ENCODE measurements at places on chromosomes 2 and 18.

- DNase-seq: no peak
Measured at GRCh38 chr2:163713534-163714311, 22.1 kb downstream of the FIGN start.

GRCh38 chr18:60044290-60045006 is 144.7 kb downstream of the PMAIP1 start:
- DNase-seq: no peak

- no peak for DNase-seq
Measured at GRCh38 chr18:57635003-57635822, 13.6 kb upstream of the NARS1 start.

DNA sequence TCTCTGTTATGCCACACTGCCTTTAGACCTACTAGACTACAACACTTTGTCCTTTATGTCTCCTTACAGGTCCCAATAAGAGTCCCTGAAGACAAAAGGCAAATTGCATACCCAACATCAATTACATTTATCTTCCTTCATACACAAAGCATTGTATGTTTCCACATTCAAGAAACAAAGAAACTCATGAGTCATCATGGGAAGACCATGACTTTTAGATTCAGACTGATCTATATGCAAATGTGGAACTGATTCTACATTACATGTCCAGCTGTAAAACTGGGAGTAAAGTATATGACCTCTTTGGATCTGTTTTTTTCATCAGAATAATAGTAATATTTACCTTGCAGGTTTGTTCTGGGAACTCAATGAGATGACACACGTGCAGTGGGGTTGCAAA is 25.2 kb upstream of the HNMT start:
- DNase-seq: no peak

- no peak for DNase-seq
Measured at GRCh38 chr2:196961889-196962288, 35.4 kb upstream of the PGAP1 start.

DNA sequence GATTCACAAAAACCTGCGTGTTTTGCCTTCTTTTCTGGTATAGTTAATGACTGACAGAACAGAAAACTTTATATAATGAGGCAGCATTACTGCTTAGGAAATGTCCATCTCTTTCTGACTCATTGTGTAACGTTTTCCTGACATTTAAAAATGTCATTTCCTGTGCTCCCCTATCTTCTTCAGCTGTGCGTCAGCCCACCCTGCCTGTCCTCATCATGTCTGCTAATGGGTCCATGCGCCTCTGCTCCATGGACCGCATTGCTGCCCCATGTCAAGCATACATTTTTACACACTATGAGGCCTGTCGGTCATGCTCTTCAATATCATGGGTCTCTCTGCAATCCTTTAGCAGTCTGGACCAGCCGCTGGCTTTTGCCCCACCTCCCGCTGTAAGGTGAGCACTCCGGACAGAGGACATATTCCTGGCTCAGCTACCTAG is 234.3 kb downstream of the CDCA7 start:
- DNase-seq: no peak

GRCh38 chr2:39407516-39408296 is 29.4 kb downstream of the MAP4K3 start:
- no peak for DNase-seq

GRCh38 chr2:203808046-203808750 is 59.4 kb upstream of the CTLA4 start:
- no peak for DNase-seq

DNA sequence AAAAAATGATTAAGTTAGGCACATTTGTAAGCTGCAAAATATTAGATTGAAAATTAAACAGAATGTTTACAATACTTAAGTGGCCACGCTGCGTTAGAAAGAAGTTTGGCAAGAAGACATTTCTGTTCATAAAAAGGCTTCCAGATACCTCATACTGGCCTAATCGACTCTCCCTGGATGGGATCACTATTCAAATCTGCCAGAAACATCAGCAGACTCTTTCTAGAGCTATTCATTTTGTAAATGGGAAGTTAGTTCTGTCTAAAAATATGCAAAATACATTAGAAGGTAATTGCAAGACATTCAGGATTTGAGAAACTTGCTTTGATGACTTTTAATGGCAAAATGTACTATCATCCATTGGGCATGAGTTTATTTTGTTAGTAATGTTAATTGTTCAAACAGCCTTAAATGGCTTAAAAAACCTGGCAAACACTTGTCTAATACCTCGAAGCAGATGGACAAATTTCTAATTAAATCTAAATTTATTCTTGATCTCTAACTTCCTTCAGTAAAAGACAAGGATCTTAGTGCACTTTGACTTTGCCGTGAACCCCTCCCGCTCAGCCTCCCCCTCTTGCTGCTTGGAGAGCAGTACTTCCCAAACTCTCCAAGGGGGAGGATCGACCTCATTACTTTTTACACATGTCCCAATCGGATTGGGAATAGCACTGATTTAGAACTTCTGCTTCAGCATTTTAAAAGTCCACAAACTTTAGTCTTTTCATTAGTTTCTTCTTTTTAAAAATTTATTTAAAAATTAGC is 103.5 kb downstream of the SMIM21 start:
- DNase-seq: no peak

DNA sequence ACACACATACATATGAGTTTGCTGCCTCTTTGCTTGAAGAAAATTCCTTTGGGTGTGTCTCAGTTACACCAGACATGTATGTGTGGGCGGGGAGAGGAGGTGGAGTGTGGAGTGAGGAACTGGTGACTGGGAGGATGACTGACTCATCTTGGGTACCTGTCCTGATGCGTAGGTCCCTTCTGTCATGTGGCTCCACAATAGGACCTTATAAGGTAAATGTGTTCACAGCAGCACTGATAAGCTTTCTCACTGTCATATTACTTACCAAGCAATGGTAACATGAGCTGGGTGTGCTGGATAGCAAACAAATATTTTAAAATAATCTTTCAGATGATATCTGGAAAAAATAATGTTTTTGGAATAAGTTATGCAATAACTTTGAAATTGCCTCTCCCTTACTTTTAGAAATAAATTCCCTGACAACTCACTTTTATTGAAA is 45.1 kb downstream of the SLC9A2 start:
- DNase-seq: peak; percentile 45

DNA sequence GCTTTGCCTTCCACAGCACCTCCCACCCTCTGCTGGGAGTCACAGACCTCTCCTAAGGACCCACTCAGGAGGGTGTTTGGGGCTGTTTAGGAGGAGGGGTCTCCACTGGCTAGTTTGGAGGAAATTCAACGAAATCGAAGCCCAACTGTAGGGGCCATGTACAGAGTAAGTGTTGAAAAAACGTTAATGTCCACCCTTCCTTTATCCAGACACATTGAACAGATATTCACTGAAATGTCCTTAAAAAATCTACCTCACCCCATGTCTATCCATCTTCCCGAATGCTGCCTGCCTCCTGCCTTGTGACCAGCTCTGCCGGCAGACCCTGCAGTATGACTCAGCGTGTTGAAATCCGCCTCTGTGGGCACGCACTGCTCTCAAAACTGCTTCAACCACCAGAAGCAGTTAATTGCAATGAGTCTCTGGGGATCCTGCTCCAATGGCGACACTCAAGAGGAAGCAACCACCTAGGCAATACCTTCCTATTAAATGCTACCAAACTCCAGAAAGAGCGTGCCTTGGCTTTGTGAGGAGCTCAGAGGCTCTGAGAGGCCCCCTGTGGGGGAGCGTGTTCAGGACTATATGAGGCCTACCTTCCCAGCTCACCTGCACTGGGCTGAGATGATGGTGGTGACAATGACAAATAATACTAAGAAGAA is 61.4 kb upstream of the RTN4 start:
- DNase-seq: no peak

- DNase-seq: no peak
Measured at GRCh38 chr2:162926907-162927306, 88.3 kb upstream of the KCNH7 start.

GRCh38 chr2:235061656-235062055 is 109.8 kb downstream of the SH3BP4 start:
- no peak for DNase-seq

- DNase-seq: no peak
Measured at GRCh38 chr2:216698895-216699294, 3.5 kb upstream of the IGFBP5 start.

DNA sequence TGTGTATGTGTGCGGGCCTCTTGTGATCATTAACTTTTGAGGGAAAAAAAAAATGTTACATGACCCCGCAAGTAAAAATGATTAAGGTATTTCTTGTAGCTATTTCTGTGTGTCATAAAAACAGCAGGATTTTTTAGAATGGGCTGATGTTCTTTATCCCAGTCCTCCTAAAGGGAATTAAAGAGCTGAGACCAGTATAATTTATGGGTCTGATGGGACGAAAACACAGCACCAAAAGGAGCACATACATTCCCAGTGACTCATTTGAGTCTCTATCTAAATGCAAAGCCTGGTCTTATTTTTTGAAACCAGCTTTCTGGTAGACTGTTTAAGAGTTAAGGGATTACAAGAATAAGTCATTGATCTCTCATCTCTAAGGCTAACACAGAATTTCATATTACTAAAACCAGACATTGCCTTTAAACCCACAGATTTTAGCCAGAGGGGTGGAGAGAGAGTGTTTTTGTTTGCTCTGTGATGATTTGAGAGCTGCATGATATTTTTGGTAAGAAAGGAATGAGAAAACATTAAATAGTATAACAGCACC is 342.3 kb upstream of the EPHA4 start:
- DNase-seq: no peak

- no peak for DNase-seq
Measured at GRCh38 chr2:60488291-60488690, 65.2 kb downstream of the BCL11A start.

GRCh38 chr18:36627637-36628036 is 201.2 kb downstream of the TPGS2 start:
- DNase-seq: no peak

DNA sequence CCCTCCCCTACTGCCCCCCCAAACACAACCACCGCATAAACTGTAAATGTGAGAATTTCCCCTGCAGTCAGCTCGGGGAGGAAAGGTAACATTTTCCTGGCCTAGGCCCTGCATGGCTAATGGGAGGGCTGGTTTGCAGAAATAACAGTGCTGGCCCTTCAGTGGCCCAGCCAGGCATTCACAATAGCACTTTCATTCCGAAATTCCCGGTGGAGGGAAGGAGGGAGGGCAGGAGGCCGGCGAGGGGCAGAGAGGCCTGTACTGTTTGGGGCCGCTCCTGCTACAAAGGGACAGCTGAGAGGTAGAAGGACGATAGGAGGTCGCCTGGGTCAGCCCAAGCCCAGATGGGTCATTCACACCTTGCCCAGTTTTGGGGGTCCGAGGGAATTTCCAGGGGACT is 11.3 kb downstream of the CYP26B1 start:
- no peak for DNase-seq

GRCh38 chr2:16330571-16330970 is 335.1 kb downstream of the CYRIA start:
- DNase-seq: no peak

- DNase-seq: no peak
Measured at GRCh38 chr2:216620786-216621185, 12.4 kb upstream of the IGFBP2 start.

GRCh38 chr2:174597345-174598047 is at the start of gene WIPF1:
TSS of gene WIPF1 (minus strand) at chr2:174597804. CDS start at chr2:174585573, 12,231 bp downstream.
- DNase-seq: no peak

- DNase-seq: no peak
Measured at GRCh38 chr2:164899121-164899520, 56.2 kb downstream of the SLC38A11 start.

DNA sequence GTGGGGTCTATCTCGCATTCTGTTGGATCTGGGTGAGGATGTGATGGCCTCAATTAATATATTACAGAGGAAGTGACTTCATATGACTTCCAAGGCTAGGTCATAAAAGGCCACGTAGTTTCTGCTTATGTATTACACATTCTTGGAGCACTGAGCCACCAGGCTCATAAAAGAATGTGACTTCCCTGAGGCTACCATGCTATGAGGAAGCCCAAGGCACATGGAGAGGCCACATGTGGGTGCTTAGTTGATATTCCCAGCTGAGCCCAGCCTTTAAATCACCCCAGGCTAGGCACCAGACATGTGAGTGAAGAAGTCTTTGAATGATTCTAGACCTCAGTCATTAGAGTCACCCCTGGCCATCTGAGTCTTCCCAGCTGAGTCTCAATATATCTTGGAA is 13.3 kb upstream of the REEP1 start:
- DNase-seq: no peak

- DNase-seq: no peak
Measured at GRCh38 chr18:25077038-25077943, 274.7 kb downstream of the ZNF521 start.

GRCh38 chr2:191180713-191181112 is 29.9 kb upstream of the STAT4 start:
- DNase-seq: no peak

DNA sequence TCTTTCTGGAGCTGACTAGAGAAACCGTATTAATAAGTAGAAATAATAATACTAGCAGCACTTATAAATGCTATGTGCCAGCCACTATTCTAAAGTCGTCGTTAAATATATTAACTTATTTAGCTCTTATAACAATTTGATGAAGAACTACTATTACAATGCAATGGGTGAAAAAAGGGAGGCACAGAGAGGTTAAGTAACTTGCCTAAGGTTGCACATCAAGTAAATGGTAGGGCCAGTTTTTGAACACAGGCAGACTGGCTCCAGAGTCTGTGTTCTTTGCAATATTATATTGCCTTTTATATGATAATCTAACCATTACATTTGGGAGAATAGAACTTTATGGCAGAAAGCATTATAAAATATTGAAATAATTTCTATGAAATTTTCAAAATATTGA is 17.6 kb downstream of the INPP1 start:
- DNase-seq: no peak

DNA sequence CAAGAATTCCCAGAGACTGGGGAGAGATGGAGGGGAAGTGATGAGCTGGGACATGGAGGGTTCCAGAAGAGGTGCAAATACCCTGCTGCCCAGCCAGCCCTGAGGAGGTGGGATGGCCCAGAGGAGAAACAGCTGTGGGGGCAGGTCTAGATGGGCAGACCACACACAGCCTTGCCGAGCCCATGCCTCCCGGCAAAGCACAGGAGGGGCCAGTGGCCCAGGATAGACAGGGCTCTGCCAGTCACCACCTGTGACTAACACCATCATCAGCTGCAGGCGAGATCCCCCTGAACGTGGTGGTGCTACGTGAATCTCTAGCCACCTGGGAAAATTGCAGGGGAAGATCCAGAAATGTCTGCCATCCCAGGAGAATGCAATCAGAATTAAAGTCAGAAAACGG is 39.4 kb downstream of the SCTR start:
- no peak for DNase-seq
